ENCODE measurements at places on chromosomes 16 and 17.
A peak's percentile ranks its signal among the peaks of the same experiment; 100 is the strongest.

DNA sequence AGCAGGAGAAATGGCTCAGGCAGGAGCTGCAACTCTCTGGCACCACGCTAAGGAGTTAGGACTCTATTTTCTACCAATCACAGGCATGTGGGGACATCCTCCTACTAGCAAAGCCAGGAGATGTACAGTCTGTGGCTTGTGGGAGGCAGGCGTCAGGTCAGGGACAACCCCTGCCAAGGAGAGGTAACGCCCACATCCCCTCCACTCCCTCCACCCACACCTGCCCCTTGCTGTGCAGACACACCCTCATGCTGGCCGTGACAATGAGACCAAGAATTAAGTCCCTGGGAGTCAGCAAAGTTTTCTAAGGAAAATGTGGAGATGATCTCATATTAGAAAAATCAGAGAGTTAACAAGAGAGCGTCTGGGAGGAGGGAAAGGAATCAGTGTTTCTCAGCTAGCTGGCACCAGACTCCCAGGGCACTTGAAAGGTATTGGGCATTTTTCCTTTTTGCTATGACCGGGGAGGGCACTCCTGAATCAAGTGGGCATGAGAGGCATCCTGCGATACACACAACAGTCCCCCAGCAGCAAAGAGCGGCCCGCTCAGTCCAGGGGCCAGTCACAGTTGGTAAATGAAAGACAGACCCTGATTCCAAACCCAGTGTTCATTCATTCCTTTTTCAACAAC, 87.3 kb upstream of the RPL38 start:
- no peak for DNase-seq

GRCh38 chr17:2282297-2282873, 21.2 kb downstream of the SMG6 start:
- DNase-seq, result peak; percentile 84

GRCh38 chr17:53270936-53271335, 551.8 kb upstream of the KIF2B start:
- DNase-seq, result no peak

- DNase-seq, result no peak
Measured at GRCh38 chr17:29089601-29090044, 46.7 kb downstream of the PIPOX start.

- peak; percentile 51 for DNase-seq
Measured at GRCh38 chr16:13923703-13924298, 3.8 kb downstream of the ERCC4 start.

- peak; percentile 16 for DNase-seq
Measured at GRCh38 chr17:74566132-74566753, 1.1 kb downstream of the CD300H start.

- no peak for DNase-seq
Measured at GRCh38 chr16:53622315-53622714, 81.3 kb downstream of the RPGRIP1L start.

DNA sequence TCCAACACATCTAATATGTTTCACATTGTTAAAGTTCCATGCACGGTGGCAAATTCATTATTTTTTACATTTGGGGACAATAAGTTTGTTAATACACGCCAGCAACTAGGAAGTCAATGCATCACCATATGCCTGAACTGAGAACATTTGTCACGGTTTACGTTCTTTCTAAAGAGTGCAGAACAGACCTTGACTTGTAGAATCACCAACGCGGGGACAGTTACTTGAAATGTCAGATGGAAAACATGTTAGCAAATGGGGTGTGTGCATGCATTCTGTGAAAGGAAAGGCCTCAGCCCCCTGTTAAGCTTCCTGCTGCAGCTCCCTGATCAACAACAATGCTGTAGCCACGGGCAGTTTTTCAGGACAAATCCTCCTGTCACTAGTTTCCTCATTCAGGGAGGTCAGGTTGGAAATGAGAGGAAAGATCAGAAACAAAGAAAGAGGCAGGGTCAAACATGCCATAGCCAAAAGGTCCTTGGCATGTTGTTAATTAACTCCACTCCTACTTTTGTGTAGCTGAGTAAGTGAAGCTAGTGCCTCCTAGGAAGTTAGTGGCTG, 18.4 kb downstream of the SMIM36 start:
- DNase-seq, result no peak
